ENCODE measurements at places on chromosomes 7 and 10.

DNA sequence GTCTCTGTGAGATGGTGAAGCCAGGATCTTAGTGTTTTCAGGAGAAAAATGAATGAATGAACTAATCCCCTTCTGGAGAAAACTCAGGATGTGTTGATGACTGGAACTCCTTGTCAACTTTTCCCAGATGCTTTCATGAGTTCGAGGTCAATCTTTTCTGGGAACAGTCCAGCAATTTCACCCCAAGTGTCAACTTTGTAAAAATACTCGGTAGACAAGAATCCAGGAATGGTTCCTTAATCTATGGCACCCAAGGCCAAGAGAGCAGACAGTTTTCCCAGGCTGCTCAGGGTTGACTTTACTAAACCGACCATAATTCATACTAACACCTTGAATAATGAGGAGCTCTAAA lies 31.1 kb upstream of the LYZL1 start:
- no peak for DNase-seq

- DNase-seq = peak; percentile 93
These were observed 370.1 kb downstream of the PRPF18 start for GRCh38 chr10:13956826-13957225.

- no peak for DNase-seq
These were observed 5.9 kb downstream of the HECW1 start for GRCh38 chr7:43118313-43118712.

DNA sequence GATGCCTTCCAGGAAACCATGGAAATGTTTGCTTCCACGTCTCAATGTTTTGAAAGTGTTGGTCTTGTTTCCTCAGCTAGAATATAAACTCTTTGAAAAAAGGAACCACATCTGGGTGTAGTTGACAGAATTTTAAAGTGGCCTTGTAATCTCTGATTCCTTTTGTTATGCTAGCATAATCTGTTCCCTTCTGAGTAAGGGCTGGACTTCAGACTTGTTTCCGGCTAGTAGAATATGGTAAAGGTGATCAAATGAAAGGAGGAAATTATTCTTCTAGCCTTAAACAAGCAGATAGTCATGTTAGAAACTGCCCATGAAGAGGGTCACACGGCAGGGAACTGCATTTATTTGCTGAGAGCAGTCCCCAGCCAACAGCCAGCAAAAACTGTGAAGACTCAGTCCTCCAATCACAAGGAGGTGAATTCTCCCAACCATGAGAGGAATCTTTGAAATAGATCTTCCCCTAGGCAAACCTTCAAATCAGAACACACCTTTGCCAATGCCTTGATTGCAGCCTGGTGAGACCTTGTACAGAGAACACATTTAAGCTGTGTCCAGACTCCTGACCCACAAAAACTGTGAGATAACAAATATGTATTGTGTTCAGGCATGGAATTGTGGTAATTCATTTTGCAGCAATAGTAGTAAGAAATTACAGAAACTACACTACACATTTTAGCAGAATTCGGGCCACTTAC lies 316.9 kb upstream of the SP8 start:
- no peak for DNase-seq

DNA sequence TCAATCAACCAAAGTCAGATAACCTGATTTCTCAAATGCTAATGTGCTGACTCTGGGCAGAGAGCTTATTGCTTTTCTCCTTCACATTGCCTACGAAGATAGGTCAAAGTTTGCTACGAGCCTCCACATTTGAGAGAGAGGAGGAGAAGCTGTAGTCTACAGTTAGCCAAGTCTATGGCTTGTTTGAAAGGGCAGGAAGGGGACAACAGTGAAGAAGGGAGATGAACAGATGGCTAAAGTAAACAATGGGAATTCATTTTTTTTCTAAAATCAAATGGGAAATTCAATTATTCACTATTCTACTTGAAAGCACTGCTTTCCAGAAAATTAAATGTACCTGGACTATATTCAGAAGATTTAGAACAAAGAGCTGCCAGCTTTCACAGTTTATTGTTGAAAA lies 126.7 kb upstream of the C1QL3 start:
- DNase-seq = no peak

DNA sequence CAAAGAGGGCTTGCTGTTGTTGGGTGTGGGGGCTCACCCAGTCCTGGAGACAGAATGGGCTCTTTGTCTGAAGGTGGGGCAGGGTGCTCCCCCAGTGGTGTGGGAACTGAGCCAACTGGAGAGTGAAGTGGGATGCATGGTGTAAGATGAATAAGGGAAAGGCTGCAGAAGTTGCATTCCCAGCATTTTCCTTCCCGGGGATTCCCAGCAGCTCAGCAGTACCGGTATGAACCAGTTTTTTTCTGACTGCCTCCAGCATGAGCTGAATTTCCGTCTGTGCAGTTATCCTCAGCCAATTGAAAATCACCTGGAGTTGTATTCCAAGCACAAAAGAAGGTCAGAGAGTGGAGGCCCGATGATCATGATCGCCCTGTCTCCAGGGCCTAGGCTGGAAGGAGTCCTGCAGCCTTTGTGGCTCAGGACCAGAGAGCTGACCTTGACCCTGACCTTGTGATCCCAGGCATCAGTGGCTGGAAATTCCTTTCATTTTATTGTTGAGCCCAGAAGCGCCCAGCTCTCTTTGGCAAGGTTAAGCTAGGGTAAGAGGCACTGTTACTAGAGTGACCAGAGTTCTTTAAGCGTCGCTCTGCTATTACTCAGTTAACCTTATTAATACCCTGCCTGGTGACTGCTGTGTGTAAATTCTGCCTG lies 33.4 kb downstream of the OGDH start:
- DNase-seq = peak; percentile 59

DNA sequence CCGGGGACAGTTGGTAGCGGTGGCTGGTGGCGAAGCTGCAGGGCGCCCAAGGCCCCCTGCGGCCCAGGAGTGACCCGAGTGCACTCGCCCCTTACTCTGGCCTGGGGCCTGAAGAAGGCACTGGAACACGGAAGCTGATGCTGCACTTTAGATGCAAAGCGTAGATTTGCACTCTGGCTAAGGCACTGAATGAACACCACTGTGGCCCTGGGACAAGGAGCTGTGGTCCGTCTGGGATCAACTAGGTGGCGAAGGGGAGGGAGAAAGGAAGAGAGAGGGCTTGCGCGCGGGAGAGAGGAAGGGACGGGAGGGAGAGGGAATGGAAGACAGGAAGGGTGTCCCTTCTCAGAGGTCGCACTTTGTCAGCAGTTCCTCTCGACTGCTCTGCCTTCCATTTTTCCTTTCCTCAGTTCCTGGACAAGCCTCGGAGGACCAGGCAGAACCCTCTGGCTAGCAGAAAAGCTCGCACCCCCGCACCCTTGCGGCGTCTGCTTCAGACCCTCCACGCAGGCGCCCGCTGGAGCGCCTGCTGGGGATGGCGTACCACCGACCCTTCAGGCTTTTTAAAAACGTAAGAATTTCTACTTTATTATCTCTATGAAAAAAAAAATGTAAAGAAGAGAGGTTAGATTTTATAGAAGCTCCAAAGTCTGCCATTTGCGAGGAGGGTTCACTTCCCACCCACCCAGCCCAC lies 1.2 kb downstream of the FERD3L start:
- DNase-seq = no peak

DNA sequence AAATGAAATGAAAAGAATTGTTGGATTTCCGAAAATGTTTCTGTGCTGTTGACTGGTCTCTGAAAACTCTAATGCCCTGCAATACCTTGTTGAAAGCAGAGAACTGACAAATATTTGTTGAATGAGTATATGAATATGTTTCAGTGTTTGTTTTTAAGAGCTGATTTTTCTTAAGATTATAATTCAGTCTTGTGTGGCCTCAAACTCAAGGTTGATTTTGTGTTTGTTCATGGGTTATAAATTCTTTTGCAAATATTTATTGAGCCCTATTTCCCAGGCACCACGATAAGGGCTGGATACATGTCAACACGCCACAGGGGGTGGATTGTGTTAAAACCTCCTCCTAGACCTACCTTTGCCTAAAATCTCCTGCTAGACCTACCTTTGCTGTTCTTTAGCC lies 203.9 kb upstream of the PLPP4 start:
- no peak for DNase-seq

- no peak for DNase-seq
These were observed 77.2 kb downstream of the CXCL12 start for GRCh38 chr10:44307691-44308090.

DNA sequence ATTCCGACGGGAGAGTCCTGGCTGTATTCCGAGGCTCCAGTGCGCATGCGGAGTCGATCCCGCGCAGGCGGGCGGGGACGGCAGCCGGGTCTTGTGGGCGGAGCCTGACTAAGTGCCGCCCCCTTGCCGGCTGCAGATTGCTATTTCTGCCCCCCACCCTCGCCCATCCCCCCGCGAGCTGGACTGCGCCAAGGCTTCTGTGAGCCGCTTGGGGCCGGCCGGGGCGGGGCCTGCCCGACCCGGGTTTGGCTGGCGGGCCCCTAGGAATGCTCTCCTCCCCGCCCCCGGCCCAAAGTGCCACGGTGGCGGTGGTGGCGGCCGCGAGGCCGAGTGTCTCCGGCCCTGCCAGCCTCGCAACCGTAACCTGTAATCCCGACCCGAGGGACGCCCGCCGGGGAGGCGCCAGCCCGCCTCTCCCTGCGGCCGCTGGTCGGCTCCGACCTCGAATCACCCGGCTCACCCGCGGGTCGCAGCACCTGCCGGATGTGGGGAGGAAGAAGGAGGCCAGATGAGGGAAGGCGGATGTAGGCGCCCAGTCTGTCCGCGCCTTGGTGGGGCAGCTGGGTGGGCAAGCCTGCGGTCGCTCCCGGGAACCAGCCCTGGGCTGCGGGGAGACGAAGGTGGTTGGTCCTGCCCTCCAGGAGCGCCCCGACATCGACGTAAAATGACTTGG lies 702 bp upstream of the KAZALD1 start:
- DNase-seq = peak; percentile 93

GRCh38 chr7:41817386-41817785 lies 114.5 kb upstream of the INHBA start:
- DNase-seq = no peak

DNA sequence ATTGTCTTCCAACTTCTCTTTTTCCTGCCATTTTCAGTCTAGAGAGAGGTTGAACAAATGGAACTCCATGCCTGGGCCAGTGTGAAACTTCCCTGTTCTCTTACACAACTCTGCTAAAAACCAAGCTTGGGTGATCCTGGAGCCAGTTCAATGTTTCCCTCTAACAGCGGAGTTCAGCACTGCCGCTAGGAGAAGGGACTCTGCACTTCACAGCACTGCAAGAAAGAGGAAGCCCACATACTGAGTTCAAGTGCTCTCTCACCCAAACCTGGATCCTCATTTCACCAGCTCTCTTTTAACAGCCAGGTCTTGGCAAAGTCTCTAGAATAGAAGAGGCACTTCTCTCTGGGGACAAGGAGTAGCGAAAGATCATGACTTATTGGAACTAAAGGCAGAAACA lies 18.8 kb downstream of the FOXI2 start:
- DNase-seq = no peak

DNA sequence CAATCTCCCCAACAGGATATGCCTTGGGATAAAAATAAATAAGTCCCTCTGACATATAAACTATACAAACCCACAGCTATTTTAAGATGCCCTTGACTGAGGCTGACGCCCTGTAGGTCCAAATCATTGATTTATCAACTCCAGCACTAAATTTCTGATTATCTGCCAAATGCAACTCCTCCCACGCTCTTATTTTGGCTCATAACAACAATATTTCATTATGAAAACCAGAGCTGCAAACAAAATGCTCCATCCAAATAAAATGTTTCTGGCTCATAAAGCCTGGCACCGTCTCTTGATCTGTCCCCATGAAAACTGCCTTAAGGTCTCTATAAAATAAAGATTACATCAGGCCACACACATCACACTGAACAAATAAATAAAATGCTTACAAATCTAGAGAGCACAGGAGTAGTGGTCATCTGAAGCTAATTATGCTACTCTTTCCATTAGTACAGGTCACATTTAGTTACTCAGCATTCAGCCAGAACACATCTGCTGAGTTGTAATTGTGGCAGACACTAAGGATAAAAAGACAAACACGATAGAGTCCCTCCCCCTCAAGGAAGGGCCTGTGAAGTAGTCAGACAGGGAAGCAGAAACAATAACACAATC lies 28.8 kb downstream of the CACUL1 start:
- DNase-seq = no peak

DNA sequence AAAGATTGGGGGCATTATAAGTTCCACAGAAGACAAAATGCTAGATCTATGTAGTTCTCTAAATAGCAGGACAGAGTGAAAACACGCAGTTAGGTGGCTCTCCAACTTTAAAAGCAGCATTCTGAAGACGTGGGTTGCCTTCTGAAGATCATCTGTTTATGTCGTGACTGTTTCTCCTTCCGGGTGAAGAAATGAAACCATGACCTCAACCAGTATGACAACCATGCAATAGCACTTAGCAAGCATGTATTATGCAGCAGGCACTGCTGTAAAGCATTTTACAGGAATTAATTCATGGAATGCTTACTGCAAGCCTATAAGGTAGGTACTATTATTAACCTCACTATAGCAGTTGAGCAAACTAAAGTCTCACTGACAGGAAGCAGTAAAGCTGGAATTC lies 125.2 kb downstream of the SLC25A13 start:
- DNase-seq = no peak

GRCh38 chr7:92292981-92293380 lies 47.2 kb downstream of the ANKIB1 start:
- no peak for DNase-seq

GRCh38 chr7:127920787-127921438 lies 110.3 kb downstream of the LRRC4 start:
- DNase-seq = no peak

DNA sequence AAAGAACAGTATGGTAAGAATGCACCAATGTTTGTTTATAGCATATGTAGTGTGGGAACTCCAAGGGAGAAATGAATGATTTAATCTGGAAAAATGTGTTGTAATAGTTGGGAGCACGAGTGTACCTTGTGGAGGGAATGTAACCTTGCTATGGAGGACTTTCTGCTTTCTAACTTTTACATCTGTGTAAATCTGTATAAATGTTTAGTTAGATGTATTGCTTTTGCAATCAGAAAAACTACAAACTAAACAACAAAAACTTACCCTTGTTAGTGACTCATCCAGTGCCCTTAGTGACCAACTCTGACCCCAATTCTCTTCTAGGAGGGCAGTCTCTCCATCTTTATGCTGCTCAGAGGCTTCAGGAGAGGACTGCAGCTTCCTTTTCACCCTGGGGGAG lies 89.3 kb downstream of the CCNY start:
- DNase-seq = no peak

- DNase-seq = no peak
These were observed 13.4 kb downstream of the CFAP43 start for GRCh38 chr10:104218751-104219150.

DNA sequence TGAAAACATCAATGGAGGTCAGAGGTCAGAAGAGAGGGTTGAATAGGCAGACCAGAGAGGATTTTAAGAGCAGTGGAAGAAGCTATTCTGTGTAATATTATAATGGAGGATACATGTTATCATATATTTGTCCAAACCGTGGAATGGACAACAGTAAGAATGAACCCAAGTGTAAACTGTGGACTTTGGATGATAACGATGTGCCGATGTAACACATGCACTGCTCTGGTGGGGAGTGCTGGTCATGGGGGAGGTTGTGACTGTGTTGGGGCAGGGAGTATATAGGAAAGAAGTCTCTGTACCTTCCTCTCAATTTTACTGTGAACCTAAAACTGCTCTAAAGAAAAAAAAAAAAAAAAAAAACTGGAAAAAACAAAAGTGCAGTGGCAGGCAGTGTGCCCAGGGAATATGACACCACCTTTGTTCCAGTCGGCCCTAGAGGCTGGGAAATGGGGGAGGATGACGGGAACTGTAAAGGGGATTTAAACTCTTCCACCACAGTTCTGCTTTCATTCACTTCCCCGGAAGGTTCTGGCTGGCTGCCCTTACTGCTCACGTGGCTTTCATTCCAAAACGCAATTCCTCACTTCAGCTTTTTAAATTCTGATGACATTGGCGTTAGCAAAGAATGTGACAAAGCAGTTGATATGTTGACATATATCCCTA lies 113.7 kb upstream of the ANKRD1 start:
- peak; percentile 81 for DNase-seq

GRCh38 chr10:124539935-124540641 lies 78.5 kb downstream of the LHPP start:
- DNase-seq = no peak

All from right atrium auricular region (tissue), 2 donors.